Renal pelvis (tissue), 12 donors: ENCODE measurements at places on chromosomes 12 and 14. TPM values are rescaled to one million over a fixed set of nuclear protein-coding genes. Genes with fewer than 3 reads are reported as not detected.

The ALKBH2 gene
- polyA plus RNA-seq = 37.6 TPM

The ALX1 gene
- 25.2 TPM for polyA plus RNA-seq

The SCAF11 gene
- 124 TPM for polyA plus RNA-seq

DNA sequence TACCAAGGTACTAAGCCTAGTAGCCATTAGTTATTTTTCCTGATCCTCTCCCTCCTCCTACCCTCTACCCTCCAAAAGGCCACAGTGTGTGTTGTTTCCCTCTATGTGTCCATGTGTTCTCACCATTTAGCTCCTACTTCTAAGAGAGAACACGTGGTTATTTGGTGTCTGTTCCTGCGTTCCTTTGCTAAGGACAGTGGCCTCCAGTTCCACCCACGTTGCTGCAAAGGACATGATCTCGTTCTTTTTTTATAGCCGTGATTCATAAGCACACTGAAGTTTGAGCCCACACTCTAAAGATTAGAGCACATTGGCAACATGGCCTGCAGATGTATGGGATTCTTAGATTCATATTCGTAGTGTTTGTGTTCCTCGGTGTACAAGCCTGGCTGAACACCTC is 8.1 kb upstream of the STX2 start:
- no peak for DNase-seq

DNA sequence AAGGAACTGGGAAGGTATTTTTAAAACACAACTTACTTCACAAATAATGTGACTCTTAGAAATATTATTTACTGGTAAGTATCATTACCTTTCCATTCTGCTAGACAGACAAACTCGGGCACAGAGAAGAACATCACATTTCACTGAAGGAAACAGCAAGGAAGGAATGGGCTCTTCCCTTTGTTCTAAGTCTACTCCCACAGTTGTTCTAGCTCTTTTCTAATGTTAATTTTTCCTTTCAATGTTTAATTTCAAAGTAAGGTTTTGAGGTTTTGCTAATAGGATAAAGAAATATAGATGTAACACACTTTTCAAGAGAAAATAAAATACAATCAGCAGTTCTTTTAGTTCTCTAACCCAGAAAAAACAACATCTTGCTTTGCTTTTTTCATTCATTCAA is 7.0 kb downstream of the NID2 start:
- DNase-seq = no peak

GRCh38 chr12:41944216-41944615 is 200.5 kb downstream of the GXYLT1 start:
- no peak for DNase-seq

DNA sequence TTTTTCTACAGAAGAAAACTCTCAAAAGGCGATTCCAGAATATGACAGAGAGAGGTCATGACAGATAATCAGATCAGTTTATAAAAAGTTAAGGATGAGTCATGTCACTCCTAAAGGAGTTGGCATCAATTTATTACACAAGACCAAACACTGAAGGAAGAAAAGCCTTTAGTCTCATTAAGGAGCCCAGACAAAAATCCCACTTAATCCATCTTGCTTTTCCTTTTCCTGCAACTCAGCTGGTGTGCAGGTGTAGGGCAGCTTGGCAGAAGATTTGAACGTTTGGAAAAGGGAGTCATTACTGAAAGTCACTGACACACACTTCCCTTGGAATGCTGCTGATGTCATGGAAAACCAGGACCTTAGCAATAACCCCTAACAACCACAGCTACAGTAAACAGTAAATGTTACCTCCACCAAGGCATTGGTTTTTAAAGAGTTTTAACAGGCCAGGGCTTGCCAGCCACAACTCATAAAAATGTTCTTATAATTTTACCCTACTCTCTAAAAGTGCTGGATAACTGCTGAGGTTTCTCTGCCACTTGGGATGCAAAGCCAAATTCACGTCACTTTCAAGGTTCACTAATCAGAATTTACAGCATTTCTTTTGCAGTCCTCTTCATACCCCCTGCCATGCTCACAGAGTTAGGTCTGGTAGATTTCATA is 320.6 kb downstream of the RAD51B start:
- DNase-seq = peak; percentile 90

DNA sequence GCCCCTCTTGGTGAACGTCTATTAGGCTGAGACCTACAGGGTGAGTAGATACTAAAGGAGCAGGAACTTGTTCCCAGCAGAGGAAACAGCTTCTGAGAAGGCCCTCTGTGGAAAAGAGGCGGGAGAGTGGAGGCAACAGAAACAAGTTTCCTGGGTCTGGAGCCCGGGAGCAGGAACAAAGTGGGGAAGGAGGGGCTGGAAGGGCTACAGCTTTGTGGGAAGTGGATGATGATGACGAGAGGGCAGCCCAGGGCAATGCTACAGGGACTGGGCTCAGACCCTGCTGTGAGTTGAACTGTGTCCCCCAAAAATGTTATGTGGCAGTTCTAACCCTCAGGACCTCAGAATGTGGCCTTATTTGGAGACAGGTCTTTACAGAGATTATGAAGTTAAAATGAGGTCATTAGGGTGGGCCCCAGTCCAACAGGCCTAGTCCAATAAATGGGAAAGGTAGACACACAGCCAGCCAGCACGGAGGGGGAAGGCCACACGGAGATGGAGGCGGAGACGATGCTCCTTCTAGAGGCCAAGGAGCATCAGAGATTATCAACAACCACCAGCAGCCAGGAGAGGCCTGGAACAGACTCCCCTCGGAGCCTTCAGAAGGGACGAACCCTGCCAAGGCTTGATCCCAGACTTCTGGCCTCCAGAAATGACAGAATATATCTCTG is 14.3 kb downstream of the CAMKK2 start:
- DNase-seq = no peak

GRCh38 chr14:28875934-28876571 is 109.5 kb downstream of the FOXG1 start:
- DNase-seq = peak; percentile 1
